NCI-H146 (cell line): ENCODE measurements at places on chromosomes 7 and 10.

GRCh38 chr7:126487728-126488442, 764.9 kb downstream of the GRM8 start:
- DNase-seq: no peak

GRCh38 chr10:103894441-103894864, 23.5 kb downstream of the STN1 start:
- no peak for DNase-seq

GRCh38 chr10:79316671-79317431, 30.4 kb upstream of the PPIF start:
- peak; percentile 11 for DNase-seq

DNA sequence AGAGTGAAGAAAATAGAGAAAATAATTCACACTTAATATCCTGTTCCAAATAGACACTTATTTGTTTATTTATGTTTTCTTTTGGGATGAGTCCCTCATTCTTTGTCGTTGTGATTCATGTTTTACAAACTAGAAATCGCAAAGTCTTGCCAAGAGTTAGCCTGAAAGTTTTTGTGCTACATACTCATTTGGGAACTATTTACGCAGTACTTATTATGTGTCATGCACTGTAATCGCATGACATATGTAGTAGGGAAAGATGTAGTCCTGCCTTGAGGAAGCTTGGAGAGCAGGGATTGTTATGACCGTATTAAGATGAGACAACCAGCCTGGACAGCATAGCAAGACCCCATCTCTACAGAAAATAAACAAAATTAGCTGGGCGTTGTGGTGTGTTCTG, 189.3 kb downstream of the ABCA13 start:
- DNase-seq: no peak

DNA sequence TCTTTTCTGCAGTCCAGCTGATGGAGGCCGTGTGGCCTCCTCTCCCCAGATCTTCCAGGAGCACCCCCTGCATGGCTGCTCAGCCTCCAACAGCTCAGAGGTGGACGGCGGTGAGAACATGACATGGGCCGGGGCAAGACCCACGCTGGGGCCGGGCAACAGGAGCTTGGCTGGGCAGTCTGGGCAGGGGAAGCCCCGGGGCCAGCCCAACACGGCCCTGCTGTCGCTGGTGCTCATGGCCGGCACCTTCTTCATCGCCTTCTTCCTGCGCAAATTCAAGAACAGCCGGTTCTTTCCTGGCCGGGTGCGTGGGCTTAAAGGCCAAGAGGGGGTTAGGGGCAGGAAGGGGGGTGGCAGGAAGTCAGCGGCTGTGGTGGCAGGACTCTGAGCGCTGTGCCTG, 6.6 kb downstream of the FASTK start:
- DNase-seq: no peak

- peak; percentile 51 for DNase-seq
Measured at GRCh38 chr7:157875230-157876179, 538.7 kb downstream of the DNAJB6 start.

- DNase-seq: peak; percentile 71
Measured at GRCh38 chr10:4656576-4657194, 169.3 kb upstream of the AKR1E2 start.
